RKO (cell line): ENCODE measurements at places on chromosomes 4 and X.

DNA sequence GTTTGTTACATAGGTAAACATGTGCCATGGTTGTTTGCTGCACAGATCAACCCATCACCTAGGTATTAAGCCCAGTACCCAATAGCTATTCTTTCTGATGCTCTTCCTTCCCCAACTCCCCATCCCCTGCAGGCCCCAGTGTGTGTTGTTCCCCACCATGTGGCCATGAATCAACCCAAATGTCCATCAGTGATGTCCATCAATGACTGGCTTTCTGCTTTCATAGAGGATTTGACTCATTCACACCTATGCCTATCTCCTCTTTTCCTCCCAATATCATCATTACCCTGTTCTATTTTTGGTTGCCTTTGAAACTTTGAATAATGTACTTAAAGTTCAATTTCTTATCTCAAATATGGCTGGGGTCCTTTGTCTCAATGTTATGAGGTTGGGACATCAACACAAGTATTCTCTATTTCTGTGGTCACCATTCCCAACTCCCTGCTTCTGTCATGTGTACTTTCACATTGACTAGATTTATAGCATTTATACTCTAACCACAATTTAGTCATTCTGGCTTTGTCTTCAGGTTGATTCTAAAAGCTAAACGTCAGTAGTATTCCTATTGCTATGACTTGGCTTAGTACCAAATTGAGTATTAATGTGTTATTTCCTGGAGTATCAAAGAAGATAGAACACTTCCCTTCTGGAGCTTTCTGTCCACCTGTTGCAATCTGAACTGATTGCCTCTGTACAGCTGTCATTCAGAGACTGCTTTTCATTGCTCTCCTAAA, 107.2 kb downstream of the TAB3 start:
- DNase-seq: no peak

GRCh38 chr4:138243369-138243768, 1.2 kb upstream of the SLC7A11 start:
- no peak for DNase-seq

DNA sequence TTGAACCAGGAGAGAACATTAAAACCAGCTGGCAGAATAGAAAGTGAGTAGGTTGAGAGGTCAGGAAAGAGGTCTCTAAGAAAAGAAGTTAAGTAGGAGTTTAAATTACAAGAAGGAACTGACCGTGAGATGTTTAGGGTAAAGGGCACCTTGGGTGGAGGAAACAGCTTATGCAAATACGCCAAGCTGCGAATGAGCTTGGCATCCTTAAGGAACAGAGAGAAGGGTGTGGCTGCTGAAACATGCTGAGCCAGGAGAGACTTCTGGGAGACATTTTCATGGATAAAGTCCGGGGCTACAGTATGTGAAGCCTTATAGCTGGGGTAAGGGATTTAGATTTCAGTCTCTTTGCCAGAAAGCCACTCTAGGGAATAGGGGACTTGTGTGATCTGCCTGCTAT, 249.1 kb downstream of the KCNIP4 start:
- DNase-seq: no peak

- no peak for DNase-seq
Observed at GRCh38 chr4:4477796-4478195, 64.1 kb downstream of the STX18 start.

- DNase-seq: no peak
Observed at GRCh38 chr4:127781300-127782024, 660 bp upstream of the HSPA4L start.

DNA sequence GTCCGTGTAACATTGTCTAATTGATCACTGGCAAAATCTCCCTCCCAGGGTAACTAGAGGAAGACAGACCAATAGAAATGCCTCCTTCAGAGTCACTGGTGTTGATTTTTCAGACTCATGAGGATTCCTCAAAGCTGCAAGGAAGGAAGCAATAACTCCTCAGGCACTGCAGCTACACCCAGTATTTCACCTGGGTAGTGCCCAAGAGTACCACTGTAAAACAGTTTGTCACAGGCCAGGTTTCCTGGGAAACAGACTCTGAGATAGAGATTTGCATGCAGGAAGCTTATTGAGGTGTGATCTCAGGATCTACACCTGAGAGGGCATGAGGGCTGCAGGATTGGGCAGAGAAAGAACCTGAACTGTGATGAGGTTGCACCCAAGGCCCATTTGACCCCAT, 240.7 kb upstream of the ATP6AP2 start:
- no peak for DNase-seq

GRCh38 chr4:22356987-22357596, 158.8 kb downstream of the ADGRA3 start:
- no peak for DNase-seq

DNA sequence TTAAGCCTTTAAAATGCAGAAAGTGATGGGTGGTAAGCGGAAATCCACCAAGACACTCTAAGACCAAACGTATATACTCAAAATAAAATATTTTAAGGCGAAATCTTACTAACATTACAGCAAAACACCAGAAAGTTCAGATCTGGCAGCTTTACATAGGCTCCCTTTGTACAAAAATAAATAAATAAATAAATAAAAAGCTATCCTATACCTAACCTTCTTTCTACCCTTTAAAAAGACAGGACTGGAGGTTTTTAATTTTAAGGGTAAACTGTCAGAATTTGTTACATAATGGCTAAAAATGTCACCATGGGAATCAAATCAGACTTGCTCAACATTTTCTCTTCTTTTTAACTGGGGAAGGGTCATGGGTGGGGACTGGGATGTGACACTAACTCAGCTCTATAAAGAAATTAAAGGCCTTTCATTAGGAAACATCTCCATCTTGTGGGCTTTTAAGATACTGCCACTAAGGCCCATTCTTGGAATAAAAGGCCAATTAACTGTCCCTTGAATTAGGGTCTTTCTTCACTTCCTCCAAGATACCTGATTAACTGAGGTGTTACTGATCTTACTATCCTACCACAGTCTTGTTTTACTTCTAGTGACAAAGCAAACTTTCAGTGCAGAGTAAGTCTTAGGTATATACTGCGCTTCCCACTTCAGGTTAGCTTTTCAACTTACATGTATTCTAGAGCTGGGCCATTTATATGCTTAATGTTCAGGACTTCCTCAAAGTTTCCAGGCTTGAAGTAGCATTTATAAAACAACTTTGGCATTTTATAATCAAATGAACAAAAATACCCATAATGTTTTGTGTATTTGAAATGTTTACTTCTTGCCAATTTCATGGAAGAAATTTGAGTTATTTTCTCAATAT, 13.3 kb downstream of the HNRNPD start:
- peak; percentile 61 for DNase-seq

- no peak for DNase-seq
Observed at GRCh38 chr4:108443585-108443984, 176.8 kb upstream of the RPL34 start.

GRCh38 chrX:44946771-44947170, 73.8 kb downstream of the KDM6A start:
- DNase-seq: peak; percentile 20

DNA sequence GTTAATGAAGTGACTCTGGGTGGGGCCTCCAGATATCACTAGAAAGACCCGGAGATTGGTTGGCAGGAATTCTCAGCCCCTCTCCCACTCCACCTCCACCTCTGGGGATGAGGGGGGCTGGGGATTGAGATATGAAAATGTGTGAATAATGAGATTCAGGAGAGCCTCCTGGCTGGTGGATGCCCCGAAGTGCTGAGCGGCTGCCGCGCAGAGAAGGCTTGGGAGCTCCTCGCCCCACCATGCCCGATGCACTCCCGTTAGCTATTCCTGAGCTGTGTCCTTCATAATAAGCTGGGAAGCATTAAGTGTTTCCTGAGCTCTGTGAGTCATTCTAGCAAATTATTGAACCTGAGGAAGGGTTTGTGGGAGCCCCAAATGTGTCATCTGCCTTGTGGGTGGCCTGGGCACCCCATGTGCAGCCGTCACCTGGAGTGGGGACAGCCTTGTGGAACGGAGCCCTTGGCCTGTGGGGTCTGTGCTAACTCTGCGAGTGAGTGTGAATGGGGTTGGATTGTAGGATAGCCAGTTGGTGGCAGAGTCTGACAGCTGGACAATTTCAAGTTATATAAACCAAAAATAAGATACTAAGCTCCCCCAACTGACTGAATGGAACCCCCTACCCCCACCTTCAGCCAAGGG, 4.4 kb upstream of the MAEA start:
- no peak for DNase-seq

DNA sequence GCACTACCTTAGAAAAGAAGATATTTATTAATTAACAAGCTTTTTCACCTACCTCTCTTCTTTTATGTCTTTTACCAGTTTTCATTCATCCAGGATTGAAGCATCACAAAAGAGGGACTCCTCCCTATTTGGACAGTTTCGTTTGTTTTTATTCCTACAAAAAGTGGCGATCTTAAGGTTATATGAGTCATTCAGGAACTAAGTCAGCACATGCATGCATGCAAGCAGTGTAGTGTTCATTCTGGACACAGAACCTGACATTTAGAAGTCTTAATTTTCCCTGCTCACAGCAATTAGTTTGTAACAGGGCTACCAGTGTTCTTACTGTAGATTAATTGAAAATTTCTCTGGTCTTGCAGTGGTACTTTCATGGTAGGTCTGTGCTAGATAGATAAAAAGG, 47.9 kb upstream of the QRFPR start:
- peak; percentile 30 for DNase-seq

- no peak for DNase-seq
Observed at GRCh38 chrX:72576141-72576894, 3.7 kb upstream of the HDAC8 start.

DNA sequence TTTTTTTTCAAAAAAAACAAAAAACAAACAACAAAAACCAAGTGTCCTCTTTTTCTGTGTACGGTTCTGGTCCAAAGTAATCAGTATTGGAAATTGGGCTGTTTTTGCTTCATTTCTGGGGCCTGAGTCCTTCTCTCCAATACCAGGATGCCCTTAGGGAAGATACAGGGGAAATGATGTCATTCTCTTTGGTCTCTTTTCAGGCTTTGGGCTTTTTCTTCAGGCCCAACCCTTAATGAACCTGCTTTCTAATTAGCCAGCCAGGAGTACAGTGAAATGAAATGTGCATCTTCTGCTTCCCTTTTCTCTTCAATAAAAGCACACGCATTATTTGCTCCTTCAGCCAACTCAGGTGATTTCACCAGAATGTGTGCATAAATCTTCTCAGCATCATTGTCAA, 52.6 kb upstream of the RBPJ start:
- DNase-seq: no peak

- DNase-seq: peak; percentile 26
Observed at GRCh38 chr4:136863756-136864155, 668.5 kb downstream of the PCDH18 start.

- peak; percentile 49 for DNase-seq
Observed at GRCh38 chr4:61741327-61742096, 541.4 kb downstream of the ADGRL3 start.

DNA sequence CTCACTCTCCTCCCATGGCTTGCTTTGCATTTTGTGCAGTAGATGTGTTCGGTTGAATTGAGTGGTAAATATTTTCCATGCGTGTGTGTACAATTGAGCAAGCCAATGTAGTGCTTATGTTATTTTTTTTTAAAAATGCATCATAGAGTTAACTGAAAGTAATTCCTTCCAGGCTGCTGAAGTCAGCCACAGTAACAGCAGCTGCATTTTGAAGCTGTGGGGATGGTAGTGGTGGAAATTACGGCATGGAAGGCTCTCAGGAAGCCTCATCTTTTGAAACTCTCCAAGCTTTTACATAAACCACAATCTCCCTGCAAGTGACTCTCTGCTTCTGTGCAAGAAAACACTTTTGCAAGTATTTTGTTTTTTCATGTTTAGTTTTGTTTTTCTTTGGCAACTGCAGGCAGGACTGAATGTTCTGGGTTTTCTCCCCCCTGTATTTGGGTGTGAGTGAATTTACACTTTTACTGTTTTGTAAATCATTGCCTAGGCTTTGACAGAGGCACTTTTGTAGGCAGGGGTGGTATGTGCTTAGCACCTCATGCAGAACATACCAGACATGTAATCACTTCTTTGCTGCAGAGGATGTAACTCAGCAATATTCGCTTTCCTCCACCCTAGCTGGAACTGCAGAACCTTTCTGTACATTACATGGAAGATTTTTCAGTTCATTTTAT, 56.2 kb downstream of the LRRC66 start:
- no peak for DNase-seq

DNA sequence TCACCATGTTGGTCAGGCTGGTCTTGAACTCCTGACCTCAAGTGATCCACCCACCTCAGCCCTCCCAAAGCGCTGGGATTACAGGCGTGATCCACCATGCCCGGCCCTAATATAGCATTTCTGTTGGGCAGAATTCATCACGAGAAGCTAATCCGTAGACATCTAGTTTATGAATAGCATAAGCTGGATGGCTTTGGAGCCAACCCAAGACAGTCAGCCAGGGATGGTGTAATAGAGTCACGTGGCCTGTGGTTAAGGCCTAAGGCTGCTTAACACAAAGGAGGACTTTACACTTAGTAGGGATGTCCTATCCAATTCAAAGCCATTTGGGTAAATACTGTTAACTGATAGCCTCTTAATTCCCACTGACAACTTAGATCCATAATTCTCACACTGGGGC, 173.6 kb downstream of the RAP1GDS1 start:
- DNase-seq: no peak

GRCh38 chr4:23680671-23681518, 209.0 kb downstream of the PPARGC1A start:
- no peak for DNase-seq

DNA sequence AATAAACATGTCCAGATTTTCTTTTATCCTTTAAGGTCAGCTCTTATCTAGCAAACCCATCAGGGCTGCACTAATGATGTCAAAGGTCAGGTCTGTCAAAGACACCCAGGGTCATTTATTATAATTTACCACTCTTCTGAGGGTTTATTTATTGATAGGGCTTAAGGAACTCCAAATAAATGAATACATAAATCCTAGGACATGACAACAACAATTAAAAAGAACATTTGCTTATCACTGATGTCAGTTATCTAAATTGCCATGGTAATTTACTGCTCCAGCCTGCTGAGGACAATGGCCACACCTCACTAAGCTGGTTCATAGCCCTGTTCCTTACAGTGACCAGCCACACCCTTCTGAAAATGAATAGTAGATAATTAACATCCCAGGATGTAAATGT, 317.1 kb downstream of the UNC5C start:
- DNase-seq: no peak

DNA sequence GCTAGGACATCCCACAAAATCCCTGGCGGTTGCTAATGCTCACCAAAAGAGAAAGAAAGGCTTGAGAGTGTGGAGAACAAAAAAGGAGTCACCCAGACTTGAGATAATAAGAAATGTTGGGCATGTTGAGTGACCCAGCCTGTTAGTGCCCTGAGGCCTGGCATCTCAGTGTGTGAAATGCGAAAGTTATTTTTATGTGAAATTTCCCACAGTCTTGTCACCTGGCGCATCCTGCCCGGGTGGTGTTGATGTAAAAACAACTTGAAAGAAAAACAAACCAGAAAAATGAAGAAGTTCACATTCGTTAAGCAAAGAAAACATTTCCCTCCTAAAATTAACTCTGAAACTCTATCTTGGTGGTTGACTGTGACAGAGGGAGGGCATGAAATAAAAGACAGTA, 495.2 kb downstream of the MID1IP1 start:
- DNase-seq: no peak

- DNase-seq: no peak
Observed at GRCh38 chrX:73401591-73402266, 45.1 kb upstream of the CDX4 start.

- DNase-seq: no peak
Observed at GRCh38 chrX:19647731-19648588, 132.7 kb upstream of the MAP3K15 start.
